T follicular helper cell (primary cell): ENCODE measurements at places on chromosomes 2 and 18.

GRCh38 chr2:217743407-217743806 lies 259.4 kb downstream of the TNS1 start:
- no peak for DNase-seq

DNA sequence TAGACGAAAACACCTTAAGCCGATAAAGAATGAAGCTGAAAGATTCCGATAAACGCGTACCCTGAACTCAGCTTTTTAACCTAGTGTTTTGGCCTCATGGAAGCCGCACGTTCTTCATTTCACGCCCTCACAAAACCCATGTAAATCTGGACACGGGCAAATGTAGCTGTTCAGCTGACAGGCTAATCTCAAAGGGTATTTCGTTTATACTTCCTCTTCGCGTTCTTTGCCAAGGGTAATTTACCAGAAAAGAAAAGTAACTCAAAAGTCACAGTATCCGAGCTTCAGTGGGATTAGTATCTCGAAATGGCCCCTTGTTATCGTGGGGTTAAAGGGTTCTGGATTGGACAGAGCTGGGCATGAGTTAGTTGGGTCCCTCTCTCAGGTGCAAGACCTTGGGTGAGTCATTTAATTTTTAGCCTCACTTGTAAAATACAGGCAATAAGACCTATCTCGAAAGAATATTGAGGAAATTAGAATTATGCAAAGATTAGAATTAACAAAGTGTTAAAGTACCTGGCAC lies 22.0 kb upstream of the STPG4 start:
- no peak for DNase-seq

GRCh38 chr18:58452454-58453166 lies 176.3 kb downstream of the ALPK2 start:
- DNase-seq, result no peak

DNA sequence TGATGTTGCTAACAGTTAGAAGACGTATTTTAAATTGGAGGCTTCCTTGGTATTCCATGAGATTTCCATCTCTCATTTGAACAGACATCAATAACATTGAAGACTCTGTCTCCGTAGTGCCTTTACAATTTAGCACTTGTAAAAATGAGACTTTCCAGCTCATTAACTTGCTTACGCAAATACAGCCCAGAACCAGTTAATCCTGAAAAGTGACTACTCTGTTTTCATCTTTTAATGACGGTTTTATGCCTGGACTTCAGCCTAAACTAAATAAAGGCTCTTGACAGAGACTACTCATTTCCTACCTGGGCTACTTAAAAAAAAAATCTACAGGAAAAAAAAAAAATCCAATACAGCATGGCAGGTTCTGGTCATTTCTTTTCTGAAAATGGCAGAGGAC lies 148.6 kb downstream of the LRATD1 start:
- DNase-seq, result no peak

- DNase-seq, result no peak
Observed at GRCh38 chr2:240811346-240812300, 8.4 kb downstream of the KIF1A start.

DNA sequence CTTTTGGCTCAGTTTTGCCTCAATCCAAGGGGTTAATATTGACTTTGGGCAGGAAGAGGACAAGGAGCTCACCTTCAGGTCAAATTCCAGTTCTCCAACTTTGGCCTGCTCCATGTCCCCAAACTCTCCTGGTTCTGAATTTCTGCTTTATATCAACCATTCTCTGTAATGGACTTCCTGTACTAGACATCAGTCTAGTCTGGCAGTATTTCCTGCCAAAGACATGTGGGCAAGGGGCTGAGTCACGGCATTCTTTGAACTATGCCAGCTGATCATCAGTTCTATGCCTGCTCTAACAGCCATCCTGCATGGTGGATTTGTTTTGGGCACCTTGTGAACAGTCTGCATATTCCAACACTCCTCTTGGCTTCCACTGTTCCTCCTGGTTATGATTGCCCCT lies 199.4 kb downstream of the ZEB2 start:
- peak; percentile 29 for DNase-seq

GRCh38 chr2:239200646-239201530 lies 199.9 kb downstream of the HDAC4 start:
- DNase-seq, result no peak

DNA sequence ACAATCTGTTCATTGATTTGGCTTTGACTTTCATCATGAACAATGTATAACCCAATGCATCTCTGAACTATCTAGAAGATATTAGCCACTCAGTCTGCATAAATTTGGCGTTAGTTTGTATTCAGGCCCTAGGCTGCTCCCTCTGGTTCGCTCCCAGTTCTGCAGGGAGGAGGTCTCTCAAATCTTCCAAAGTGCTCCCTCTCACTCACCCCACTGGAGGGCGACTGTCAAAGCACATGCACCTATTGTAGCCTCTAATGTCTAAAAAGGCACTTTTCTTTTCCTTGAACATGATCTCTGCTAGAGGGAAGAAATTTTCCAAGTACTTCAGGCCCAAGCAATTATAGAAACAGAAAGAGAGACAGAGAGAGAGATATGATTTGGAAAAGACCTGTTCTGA lies 291.5 kb downstream of the TDRD15 start:
- DNase-seq, result no peak

- no peak for DNase-seq
Observed at GRCh38 chr2:21277068-21278056, 153.6 kb downstream of the TDRD15 start.

DNA sequence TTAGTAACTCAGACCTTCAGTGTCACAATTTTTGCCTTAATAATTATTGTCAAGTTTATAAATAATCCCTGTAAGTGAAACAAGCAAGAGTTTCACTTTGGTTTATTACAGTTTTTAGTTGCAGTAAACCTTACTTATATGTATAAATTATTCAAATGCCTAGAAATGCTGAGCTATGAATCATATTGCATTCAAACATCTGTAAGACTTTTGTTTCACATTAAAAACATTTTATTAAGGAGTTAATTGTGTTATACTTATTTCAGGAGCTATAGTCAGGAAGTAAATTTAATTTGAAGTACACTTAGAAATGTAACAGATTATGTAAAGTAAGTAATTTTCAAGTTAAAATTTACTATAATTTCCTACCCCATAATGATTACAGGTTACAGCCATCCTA lies 3.9 kb upstream of the ETAA1 start:
- DNase-seq, result no peak

GRCh38 chr18:9058406-9058805 lies 44.1 kb upstream of the NDUFV2 start:
- no peak for DNase-seq
